Forelimb muscle (tissue), 1 donor: ENCODE measurements at places on chromosomes 1 and 21. TPM values are rescaled to one million over a fixed set of nuclear protein-coding genes. Genes with fewer than 3 reads are reported as not detected.
A peak's percentile ranks its signal among the peaks of the same experiment; 100 is the strongest.

DNA sequence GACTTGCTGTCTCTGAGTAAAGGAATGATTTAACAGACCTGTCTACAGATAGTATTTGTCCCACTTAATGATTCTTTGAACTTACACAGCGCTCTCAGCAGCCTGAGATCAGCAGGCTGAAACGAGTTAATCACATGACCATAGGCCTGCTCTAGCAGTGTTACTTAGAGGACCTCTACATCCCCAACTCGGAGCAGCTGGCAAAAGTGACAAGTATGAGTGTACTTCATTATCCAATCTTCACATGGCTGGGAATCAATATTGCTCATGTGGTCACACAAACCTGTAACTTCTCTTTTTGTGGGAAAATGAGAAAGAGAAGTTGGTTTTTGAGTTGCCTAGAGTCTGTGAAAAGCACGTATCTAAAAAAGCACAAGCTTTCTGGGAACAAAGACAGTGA is 11.4 kb upstream of the ATP13A2 start:
- no peak for DNase-seq

PTGFRN gene
- 99.9 TPM for polyA plus RNA-seq

KRTAP13-2 gene
- polyA plus RNA-seq = not detected

DNA sequence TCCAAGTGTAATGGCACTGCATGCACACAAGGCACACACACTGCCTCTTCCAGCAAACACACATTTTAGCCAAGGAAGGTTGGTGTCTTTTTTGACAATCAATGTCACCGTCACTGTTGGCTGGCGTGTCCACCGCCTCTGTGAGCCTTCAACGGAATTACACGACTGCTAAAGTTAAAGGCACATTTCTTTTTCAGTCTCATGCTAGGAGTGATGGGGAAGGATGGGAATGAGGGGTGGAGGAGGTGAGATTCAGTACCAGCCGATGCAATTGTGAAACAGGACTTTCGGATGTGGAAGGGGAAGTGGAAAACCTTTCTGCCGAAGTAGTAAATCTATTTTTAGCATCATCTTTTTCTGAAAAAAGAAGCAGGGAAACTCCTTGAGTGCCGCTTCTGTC is 1.4 kb downstream of the ELAVL4 start:
- peak; percentile 2 for DNase-seq

LCE1A gene
- not detected for polyA plus RNA-seq

CCDC24 gene
- 0.78 TPM for polyA plus RNA-seq

DNA sequence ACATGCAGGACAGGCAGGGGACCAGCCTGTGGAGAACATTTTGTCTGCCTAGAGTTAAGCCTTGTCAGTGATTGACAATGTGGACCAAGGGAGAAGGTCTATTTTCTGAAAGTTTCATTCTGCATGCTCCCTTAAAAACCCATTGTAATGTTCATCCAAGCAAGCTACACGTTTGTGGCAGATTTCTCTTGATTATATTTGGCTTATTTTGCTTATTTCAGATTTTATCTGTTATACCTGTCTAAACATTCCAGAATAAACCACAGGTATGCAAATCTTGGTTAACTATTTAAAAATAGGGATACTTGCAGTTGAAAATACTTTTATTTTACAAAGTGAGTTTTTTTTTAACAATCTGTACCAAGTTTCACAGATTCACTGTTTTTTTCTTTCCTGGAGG is 78.2 kb upstream of the F3 start:
- no peak for DNase-seq

ACTL8 gene
- not detected for polyA plus RNA-seq

DNA sequence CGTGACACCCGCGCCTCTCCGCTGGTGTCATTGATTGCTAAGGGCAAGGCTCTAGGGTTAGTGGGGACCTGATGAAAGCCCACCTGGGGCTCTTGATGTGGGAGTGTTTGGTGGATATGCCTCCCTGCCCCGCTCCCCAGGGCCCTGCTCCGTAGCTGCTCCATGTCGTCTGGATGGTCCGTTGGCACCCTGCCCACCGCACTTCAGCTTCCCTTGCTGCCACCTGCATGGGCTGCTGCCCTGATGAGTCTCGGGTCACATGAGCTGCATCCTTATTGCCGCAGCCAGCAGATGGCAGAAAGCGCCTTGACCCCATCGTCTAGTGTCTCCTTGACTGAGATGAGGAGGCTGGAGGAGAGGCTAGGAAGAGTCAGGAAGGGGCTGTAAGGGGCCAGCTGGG is 439.4 kb downstream of the CAMTA1 start:
- DNase-seq = no peak
